ENCODE measurements at places on chromosomes 7 and 10. TPM values are rescaled to one million over a fixed set of nuclear protein-coding genes. Genes with fewer than 3 reads are reported as not detected.

- H3K4me3 ChIP-seq, result no peak overlapping the region
- DNase-seq, result no peak
- no peaks in the 10 kb centered on the region for H3K4me1 ChIP-seq
- no peaks in the 10 kb centered on the region for H3K27me3 ChIP-seq
These were observed 24.2 kb upstream of the AQP1 start for GRCh38 chr7:30887464-30887872.

DNA sequence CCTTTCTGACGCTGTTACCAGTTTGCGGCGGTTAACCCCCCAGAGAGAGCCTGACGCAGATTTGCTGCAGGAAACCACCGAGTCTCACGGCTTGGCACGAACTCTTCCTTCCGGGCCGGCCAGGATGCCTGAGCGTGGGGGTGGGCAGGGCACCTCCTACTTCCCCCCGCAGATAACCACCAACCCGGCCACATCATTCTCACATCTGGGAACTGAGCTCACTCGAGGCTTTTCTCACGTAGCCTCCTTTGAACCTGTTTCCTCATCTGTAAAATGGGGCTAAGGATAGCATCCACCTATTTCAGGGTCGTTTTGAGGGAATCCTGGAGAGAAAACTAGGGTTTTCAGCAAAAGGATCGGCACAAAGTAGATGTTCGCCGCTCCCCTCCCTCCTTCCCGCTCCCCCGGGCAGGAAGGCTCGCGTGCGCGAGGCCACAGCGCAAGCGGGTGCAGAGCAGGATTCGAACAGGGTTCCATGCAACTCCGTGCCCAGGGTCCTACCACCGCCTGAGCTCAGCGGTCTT is 23.6 kb downstream of the DDIT4 start:
- H3K27me3 ChIP-seq, result no peaks in the 10 kb centered on the region
- peaks cover 65% of the 10 kb centered on the region for H3K4me1 ChIP-seq
- peak; percentile 98 for DNase-seq
- H3K4me3 ChIP-seq, result peak overlapping the region; percentile 84
- peak overlapping the region; percentile 100 for H3K27ac ChIP-seq

- H3K27ac ChIP-seq, result no peak overlapping the region
- H3K4me3 ChIP-seq, result no peak overlapping the region
- H3K27me3 ChIP-seq, result no peaks in the 10 kb centered on the region
- H3K4me1 ChIP-seq, result peaks cover 29% of the 10 kb centered on the region
- DNase-seq, result no peak
These were observed 40.9 kb downstream of the C1GALT1 start for GRCh38 chr7:7223250-7223649.

DNA sequence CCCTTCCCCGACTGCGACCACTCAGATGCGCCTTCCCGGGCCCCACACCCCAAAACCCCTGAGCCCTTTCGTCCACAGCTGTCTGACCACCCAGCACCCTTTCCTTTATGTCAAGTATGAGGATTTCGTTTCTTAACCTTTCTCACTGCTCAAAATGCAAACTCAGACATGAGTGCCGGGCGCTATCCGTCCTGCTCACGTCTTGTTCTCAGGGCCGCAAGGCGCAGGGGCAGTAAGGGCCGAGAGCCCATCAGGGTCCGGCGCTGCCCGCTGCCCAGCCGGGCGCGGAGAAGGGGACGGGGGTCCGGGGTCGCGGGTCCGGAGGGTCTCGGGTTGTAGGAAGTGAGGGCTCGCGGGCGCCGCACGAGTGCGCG is 670 bp upstream of the RBM33 start:
- H3K27me3 ChIP-seq, result no peaks in the 10 kb centered on the region
- H3K27ac ChIP-seq, result peak overlapping the region; percentile 98
- H3K4me1 ChIP-seq, result peaks cover 31% of the 10 kb centered on the region
- no peak for DNase-seq

EIF5AL1 gene
- 3.1 TPM for total RNA-seq

ASL gene
- 22.8 TPM for total RNA-seq

CFAP69 gene
- 0.72 TPM for total RNA-seq

Data from activated naive CD8-positive, alpha-beta T cell treated with anti-CD3 and anti-CD28 coated beads for 36 hours (primary cell).